ENCODE measurements at places on chromosomes 11 and 22.

DNA sequence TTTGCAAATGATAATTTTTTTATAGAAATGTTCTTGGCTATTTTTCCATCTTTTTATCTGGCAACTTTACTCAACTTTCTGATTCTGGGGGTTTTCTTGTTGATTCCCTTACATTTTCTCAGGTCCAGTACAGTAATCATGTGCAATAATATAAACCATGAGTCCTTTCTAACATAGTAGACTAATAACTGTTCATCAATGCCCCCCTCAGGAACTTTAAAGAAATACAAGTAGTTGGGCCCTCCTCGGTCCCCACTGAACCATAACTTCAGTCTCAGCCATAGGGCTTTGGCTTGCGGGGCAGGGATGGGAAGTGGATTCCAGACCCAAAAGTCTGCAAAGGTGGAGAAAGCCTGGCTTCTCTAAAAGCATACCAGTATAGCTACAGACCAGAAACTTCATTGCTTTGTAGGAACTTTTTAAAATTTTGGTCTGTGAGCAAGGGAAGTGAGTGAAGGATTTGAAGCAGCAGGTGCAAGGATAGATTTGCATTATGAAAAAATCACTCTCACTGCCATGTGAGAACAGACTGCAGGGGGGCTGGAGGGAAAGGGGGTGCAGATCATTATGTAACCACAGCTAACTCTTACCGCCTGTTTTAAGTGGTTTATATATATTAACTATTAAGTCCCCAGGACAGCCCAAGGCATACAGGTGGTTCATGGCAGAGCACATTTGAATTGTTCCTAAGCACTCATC is 10.4 kb upstream of the TUB start:
- DNase-seq: peak; percentile 57

GRCh38 chr11:104700609-104701008 is 197.7 kb downstream of the CASP12 start:
- DNase-seq: no peak

DNA sequence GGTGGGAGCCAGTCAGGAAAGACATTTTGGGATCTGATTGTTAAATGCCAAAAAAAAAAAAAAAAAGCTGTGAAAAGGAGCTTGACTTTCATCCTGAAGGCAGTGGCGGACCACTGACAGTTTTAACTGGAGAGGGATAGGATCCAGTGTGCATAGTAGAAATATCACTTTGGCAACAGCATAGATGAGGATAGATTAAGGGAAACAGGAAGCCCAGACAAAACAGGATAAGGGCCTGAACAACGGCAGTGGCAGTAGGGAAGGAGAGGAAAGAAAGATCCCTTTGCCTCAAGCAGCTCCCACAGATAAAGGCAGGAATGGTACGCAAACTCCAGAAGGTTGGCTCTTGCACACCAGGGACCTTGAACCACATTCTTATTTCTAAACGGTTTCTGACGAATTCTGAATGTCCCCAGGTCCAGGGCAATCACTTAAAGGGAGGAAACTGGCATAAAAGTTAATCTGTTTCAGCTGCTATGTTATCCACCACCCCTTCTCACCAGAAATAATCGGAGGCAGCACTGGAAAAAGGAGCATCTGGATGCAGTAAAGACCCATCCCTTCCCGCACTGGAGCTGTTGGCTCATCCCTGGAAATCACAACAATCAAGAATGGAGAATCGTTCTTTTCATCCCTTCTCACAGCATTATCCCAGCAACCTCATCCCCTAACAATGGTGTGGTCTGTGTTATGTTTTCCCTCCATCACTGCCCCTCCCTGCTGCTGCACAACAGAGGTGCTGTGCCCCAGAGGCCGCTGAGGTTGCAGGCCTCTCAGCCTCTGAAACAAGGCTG is 99.1 kb downstream of the GAB2 start:
- DNase-seq: peak; percentile 21

DNA sequence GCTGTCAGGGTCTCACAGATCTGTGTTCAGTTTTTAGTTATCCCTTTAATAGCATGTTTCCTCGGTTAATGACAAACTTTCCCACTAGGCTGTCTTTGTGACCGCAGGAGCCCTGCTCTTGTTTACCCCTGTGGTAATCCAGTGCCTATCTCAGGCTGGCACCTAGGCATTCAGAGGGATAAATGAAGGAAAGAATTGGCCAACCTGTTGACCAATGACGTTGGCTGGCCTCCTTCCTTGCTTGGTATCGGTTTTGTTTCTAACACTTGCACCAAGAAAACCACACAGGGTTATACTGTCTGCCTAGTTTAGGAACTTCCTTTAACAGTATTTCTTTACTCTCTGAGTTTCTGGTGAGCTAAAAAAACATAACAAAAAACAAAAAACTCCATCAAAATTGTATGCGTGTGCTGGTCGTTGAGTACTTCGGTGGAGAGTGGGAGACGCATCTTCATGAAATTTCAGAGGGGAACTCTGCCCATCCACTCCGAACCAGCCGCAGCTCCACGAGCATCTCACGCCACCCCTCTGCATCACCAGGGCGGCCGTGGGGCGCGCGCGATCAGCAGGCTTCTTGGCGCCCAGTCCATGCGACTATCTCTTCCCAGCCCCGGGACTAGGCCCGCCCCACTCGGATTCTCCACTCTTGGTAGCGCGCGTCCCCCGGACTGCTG is 563 bp upstream of the ENDOD1 start:
- DNase-seq: no peak

DNA sequence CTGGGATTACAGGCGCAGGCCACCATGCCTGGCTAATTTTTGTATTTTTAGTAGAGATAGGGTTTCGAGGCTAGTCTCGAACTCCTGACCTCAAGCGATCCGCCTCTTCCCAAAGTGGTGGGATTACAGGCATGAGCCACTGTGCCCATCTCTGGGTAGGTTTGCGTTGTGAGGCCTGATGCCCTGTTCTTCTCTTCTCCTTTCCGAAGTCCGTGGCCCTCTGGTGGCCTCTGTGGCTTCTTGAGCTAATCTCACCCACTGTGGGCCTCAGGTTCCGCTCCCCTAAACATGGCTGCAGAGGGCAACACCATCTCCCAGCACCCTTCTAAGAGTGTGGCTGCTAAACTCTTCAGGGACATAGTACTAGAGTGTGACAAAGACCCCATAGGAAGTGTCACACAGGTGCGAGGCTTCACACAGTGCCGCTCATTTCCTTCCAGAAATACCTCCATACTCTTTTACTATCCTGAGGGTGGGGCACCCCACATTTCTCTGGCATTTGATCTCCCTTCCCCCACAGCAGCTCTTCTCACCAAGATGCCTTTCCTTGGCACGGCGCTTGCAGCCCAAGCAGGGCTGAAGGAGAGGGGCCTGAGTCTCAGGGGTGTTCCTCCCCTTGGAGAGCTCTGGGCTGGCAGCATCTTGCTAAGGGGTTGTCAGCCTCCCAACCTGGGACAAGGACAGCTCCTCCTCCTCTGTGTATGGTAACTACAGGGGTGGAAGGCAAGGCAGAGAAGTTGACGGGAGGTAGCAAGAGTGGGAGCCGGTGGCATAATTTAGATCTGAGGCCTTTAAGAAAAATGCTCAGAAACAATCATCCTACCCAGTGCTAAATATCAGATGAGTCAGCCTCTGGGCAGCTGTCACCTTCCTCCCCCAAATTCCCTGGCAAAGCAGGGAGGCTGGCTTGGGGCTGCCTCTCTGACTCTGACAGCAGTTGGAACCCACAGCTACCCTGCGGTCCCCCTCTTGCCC is 6.1 kb downstream of the THY1 start:
- DNase-seq: peak; percentile 85

DNA sequence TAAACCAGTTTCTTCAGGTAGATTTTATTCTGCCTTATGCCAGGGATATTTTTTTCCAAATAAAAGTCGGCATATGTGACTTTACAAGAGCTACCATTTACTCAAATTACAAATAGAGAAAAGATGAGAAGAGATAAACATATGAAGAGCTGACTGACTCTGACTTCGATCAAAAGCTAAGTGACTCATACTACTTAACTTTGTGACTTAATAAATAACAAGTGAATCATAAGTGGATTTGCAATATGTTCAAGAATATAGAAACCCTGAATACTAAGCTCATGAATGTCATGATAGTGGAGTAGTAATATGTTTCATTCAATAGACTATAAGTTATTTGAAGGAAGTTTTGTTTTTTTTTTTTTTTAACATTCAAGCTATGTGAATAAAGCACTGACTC is 130.5 kb upstream of the ANO3 start:
- DNase-seq: peak; percentile 57

- DNase-seq: no peak
Measured at GRCh38 chr11:126310992-126311310, 7.1 kb downstream of the DCPS start.

- DNase-seq: no peak
Measured at GRCh38 chr11:122717264-122717867, 61.8 kb downstream of the UBASH3B start.

GRCh38 chr22:37421468-37421877 is 5.8 kb downstream of the ELFN2 start:
- no peak for DNase-seq

GRCh38 chr11:82767123-82767522 is 33.5 kb upstream of the FAM181B start:
- DNase-seq: no peak

DNA sequence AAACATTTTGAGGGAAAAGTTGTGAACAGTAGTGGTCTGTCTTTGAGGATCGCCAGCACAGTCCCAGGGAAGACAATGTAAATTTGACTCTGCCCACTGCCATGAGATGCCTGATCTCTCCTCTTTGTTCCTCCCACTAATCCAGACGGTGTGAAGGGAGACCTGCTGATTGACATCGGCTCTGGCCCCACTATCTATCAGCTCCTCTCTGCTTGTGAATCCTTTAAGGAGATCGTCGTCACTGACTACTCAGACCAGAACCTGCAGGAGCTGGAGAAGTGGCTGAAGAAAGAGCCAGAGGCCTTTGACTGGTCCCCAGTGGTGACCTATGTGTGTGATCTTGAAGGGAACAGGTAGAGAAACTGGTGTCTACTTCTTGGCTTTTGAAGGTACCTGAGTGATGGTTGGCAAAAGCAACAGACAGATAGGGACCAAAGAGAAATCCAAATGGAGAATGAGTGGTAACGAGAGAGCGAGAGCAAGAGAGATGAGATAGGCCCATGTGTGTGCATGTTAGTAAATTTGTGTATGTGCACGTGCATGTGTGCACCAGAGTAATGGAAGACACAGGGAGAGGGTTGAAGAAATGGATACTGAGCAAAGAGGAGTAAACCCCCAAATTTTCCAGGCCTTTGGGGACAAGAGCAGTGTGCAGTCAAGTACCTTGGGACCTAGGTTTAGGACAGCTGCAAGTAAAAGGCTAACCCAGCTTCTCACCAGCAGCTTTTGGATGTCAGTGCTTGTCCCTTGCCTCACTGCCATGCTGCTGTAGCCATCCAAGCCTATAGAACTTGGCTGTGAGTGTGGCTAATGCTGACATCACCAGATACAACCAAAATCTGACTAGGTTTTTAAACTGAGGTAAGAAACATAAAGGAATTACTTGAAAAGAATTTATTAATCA is 1.9 kb downstream of the NNMT start:
- DNase-seq: peak; percentile 34

GRCh38 chr22:46072981-46073682 is 77.2 kb upstream of the PPARA start:
- peak; percentile 23 for DNase-seq

GRCh38 chr11:20584093-20584774 is 15.2 kb upstream of the SLC6A5 start:
- DNase-seq: peak; percentile 2

DNA sequence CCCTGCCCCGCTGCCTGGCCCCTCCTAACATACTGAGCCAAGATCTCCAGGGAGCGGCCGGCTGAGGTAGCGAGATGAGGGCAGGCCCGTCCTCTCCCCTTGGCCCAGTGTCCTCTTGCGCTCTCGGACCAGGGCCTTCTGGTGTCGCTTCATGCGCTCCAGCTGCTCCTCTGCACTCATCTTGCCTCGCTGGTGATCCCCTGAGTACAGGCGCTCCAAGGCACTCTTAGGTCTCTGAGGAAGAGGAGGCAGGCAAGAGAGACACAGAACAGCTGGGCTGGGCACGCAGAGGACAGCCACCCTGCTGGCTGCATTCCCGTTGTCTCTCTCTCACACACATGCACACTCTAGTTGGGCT is 50.6 kb downstream of the C11orf58 start:
- no peak for DNase-seq

- DNase-seq: no peak
Measured at GRCh38 chr11:60923800-60924109, 505 bp upstream of the TMEM132A start.

DNA sequence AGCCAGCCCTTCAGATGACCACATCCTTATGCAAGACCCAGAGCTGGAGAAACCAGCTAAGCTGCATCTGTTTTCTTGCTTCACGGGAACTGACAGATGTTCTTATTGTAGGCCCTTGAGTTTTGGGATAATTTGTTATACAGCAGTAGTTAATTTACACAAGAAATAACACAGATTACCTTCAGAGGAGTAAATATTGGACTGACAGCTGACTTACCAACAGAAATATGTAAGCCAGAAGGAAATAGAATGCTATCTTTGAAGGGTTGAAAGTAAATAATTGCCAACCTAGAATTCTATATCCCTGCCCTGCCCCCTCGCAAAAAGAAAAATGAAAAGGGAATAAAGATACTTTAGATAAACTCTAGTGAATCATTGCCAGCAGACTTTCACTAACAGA is 124.1 kb downstream of the WNT7B start:
- DNase-seq: no peak

DNA sequence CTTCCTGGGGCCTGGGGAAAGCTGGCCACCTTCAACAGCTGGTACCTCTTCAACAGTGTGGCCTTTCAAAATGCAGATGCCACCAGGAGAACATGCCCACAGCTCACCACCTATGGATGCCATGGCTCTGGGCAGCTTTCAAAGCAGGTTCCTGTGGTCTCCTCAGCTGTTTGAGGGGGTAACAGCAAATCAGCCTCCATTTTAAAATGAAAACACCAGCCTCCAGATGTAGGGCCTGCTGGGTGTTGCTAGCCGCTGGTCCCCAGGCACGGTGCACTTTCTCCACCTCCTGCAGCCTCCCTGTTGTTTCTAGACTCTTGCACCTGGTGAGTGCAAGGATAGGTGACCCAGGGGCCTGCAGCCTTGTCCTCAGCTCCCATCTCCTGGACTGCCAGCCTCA is 10.0 kb downstream of the CDPF1 start:
- DNase-seq: no peak

DNA sequence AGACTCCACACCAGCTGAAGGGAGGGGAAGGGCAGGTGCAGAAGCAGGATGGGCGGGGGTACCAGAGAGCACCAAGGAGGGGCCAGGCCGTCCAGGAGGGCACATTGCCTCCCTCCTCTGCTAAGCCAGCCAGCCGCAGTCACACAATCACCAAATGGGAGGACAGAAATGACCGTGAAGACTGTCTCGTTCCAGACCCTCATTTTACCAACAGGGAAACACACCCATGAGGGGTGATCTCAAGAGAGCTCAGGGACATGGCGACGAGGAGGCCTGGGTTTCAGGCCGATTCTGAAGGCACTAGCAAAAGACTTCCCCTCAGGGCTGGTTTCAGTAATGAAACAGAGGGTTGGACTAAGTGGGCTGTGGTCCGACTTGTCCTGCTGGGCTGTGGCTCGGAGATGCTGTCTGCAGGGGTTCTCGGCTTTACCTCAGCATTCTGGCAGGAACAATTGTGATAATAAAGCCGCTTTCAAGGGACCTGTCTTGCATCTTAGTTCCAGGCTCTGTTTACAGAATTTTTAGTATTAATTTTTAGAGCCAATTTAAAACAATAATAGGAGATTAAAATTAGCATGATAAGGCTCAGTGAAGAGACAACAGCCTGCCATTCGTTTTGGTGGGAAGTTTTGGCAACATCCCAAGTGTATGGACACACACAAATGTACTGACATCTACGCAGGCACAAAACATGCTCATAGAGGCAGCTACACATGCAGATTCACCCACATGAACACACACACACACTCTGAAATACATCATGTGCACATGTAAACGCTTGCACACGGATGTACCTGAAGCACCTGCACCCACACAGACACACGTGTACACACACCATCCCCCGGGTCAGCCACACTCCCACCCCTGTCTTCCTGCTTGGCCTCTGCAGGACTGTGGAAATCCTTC is 2.0 kb upstream of the B3GAT1 start:
- DNase-seq: no peak

Data from EH (cell line).